ENCODE measurements at places on chromosomes 7 and 10.

DNA sequence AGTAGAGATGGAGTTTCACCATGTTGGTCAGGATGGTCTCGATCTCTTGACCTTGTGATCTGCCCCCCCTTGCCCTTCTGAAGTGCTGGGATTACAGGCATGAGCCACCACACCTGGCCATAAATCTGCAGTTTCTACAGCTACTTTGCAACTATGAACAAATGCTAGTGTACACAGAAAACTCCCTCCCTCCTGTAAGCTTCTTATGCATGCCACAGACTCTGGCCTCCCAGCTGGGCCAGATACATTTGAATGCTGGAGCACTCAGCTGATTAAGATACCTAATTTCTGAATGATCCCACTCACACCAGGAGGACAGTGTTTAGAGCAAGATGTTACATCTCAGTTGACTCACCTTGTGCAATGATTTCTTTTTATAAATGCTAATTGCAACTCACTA, 486.2 kb downstream of the KCNMA1 start:
- DNase-seq, result no peak

DNA sequence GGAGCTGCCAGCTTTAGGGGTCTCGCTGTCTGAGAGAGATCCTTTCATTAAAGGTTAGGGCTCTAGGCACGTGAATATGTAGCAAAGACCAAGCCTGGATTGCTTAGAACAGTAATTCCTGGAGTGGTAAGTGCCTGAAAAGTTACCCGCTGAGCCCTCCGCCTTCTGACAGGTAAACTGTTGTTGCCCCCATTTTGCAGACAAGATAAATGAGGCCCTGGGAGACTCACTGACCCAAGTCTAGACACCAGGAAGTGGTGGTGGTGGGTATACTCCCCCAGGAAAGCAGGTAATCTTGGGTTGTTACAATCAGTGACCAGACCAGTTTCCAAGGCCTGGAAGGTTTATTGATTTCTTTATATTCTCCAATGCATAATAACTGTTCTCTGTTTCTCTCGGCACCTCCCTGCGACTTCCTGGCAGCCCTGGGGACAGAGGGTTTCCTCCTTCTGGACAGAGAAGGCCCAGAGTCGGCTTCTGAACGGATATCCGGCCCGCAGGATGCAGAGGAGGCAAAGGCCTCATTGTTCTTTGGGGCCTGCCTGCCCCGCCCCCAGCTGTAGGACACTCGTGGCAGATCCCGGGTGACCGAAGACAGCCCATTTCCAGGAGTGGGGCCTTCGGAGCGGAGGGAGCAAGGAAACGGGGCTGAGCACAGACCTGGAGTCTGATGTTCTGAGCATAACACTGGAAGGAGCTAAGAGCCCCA, 1.3 kb upstream of the GRK5 start:
- DNase-seq, result no peak

DNA sequence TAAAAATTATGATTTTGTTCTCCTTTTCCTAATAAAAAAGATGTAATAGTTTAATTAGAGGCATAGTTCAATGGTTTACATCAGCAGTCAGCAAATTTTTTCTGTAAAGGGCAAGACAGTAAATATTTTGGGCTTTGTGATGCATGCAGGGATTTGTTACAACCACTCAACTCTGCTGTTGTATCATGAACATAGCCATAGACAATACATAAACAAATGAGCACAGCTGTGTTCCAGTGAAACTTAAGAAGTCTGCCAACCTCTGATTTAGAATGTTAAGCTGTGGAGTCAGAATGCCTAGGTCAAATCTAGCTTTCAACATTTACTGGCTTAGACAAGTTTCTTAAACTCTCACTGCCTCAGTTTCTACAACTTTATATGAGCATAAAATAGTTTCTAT, 31.6 kb downstream of the ASZ1 start:
- DNase-seq, result no peak

GRCh38 chr7:142188846-142189245, 69.0 kb downstream of the PRSS58 start:
- no peak for DNase-seq

DNA sequence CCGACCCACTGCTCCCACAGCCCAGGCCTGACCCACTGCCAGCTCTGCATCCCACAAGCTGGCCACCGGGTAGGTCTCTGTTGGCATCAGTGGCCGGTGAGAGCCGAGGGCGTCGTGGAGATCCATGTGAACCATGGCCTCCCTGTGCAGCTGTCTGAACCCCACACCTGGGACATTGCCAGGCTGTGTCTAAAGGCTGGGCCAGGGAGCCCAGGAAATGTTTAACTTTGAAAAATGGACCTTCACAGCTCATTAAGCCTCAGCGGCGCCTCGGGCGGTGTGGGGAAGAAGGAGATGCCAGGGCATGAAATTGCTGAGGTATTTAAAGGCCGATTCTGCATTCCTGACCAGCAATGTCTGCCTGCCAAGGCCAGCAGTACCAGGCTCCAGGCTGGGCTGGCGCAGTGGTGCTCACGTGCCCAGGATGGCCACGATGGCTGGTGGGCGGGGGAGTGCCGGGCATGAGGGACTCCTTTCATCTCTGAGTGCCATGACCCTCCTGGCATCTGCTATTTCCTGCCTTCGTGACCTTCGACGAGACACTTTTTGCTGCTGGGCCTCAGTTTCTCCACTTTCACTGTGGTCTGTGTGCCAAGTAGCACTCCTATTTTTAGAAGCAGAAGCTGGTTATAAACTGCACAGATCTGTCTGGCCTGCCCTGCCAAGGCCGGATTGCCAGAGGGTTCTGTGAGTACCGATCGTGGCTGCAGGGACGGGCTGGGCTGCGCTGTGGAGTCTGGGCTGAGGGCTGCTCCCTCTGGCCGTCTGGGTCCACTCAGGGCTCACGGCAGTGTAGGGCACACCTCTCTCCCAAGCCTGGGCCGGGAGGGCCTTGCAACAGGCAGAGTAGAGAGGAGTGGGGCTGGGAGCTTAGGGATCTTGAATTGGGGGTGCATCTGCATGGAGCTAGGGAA, 21.8 kb downstream of the ELFN1 start:
- DNase-seq, result no peak

DNA sequence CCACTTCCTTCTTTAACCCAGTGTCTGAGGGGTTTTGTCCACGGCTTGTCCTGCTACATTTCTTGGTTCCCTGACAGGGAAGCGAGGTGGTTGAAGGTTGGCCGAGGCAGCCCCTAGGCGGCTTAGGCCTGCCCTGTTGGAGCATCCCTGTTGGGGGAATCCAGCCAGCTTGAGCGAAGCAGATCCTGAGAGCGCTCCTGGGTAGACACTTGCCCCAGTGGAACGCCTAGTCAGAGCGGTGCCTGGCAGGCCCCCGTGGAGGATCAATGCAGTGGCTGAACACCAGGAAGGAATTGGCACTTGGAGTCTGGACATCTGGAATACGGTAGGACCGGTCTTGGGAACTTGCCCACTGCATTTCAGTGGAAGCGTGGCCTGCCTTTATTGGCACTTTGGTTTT, 32.7 kb upstream of the NRF1 start:
- DNase-seq, result no peak

DNA sequence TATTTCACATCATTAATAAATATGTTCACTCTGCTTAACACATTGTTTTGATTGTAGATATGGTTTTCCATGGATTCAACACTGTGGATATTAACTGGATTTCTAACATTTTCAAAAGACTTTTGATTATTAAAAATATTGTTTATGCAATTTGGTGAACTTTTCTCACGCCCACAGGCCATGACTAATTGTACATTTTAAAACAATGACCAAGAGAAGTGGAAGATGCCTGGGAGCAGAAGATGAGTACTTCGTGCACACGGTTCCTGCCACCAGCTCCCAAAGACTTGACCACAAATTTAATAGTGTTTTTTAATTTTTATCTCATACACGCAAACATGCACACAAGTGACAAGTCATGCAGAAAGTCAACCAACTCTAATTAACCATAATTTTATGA, 451.0 kb upstream of the ADARB2 start:
- no peak for DNase-seq

Data from NCI-H1436 treated with DMSO at 0.1 percent for 48 hours (cell line).